ENCODE measurements at places on chromosomes 7 and 10.

GRCh38 chr7:121303422-121304101, 25.2 kb upstream of the WNT16 start:
- no peak for DNase-seq

GRCh38 chr10:96701265-96701664, 19.0 kb downstream of the PIK3AP1 start:
- no peak for DNase-seq

DNA sequence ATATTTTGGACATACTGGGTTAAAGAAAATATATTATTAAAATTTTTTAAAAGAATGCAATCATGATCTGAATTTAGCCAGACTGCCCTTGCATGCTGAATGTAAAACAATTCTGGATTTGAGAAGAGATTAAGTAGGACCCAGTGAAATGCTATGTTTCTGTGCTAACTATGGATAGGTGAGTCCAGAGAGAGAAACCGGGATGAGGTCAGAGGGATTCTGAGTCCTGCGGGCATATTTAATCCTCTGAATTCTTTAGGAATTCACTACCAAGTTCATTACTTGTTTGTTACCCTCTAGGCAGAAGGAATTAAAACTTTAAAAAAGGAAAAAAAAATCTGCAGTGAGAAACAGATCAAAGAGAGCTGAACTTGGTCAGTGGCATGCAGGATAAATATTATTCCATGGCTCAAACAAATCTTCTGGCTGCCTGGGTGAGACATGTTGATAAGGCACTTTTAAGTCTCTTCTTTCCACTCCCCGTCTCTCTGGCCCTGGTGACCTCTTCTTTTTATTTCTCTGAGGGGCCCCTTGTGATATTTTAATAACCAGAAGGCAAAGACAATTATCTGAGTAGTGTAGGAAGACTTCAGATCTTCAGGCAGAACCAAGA, 50.2 kb upstream of the LYZL1 start:
- no peak for DNase-seq

DNA sequence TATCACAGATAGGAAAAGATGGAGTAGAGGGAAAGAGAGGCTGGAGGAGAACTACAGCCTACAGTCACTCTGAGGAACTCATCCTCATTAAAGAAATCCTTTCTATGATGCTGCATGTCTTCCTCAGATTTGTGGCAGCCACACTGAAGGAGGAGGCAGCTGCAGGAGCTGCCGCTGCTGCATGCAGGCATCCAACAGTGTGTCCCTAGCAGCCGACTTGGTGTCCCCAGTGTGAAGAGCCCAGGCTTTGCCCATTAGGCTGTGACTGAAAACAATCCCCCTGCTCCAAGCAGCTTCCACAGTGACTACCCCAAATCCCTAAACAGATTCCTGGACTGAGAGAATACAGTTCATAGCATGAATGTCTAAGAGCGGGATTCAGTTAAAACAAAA, 23.1 kb downstream of the SKIDA1 start:
- no peak for DNase-seq
